Activated CD8-positive, alpha-beta T cell treated with anti-CD3 and anti-CD28 coated beads, Interleukin-2, amount 10 ng/mL, durations not matched to agents 7 days and 5 days (primary cell): ENCODE measurements at places on chromosomes 6 and 20.

DNA sequence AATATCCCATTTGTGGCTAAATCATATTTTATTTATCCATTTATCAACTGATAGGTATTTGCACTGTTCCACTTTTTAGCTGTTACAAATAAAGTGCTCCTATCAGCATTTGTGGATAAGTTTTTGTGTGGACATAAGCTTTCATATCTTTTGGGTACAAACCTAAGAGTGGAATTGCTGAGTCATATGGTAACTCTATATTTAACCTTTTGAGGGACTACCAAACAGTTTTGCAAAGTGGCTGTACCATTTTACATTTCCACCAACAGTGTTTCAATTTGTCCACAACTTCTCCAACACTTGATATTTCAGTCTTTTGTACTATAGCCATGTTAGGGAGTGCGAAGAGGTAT, 23.6 kb upstream of the ECHDC1 start:
- H3K27ac ChIP-seq: no peak overlapping the region
- H3K4me3 ChIP-seq: no peak overlapping the region
- H3K27me3 ChIP-seq: no peaks in the 10 kb centered on the region
- H3K4me1 ChIP-seq: no peaks in the 10 kb centered on the region
- no peak for DNase-seq
- H3K36me3 ChIP-seq: no peaks in the 10 kb centered on the region

- H3K4me1 ChIP-seq: peaks cover 36% of the 10 kb centered on the region
- H3K4me3 ChIP-seq: peak overlapping the region; percentile 99
Observed at GRCh38 chr6:5260111-5260620, 584 bp downstream of the LYRM4 start.

GRCh38 chr6:125300992-125301434, 754 bp downstream of the HDDC2 start:
- no peak for DNase-seq
- peak overlapping the region; percentile 89 for H3K4me3 ChIP-seq
- H3K27ac ChIP-seq: peak overlapping the region; percentile 91

DNA sequence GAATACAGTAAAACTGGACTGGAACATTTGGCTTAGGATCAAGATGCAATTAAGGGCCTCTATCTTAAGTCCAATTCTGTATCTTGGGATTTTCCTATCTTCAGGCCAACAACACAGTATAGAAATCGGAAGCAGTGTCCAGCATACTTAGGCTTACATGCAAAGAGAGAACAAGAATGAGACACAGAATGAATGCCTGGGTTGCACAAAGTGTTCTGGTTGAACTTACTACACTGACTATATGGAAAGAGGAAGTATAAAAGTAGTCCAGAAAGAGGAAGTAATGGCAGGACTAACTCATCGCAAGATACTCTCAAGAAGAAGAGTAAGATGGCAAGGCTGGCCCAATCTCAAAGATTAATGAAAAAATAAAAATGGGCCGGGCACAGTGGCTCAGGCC, 87.6 kb downstream of the BTBD9 start:
- no peak overlapping the region for H3K4me3 ChIP-seq
- H3K27ac ChIP-seq: no peak overlapping the region
- H3K4me1 ChIP-seq: no peaks in the 10 kb centered on the region
- no peaks in the 10 kb centered on the region for H3K27me3 ChIP-seq
- DNase-seq: no peak

DNA sequence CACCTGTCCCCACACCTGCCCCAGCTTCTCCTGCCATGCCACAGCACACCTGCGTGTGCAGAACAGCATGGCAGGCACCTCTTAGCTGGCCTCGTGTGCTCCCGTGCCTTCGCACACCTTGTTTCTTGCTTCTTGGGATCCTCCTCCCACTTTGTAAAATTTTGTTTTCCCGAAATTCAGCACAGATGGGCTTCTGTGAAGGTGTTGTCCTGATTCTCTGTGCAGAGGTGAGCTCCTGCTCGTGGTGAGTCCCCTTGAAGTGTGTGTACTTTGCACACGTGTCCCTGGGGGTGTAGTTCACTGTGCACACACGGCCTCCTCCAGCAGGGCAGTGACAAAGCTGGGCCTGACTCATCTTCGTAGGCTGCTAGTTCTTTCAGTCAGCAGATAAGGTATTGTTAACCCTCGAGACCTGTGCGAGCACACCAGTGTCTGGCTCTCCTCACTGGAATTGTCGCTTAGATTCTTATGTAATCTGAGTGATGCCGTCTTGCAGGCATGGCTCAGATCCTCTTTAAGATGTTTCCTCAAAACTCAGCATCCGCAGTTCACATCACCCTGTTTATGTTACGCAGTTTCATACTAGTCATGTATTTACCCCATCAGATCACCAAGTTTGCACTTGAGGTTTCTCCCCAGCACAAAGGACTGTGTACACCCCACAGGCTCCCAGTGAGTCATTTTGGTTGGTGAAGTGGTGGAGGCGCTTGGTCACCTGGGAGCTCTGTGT, 77.7 kb downstream of the CDYL start:
- peaks cover 33% of the 10 kb centered on the region for H3K4me1 ChIP-seq
- H3K27me3 ChIP-seq: no peaks in the 10 kb centered on the region
- no peak overlapping the region for H3K27ac ChIP-seq
- no peak overlapping the region for H3K4me3 ChIP-seq
- no peaks in the 10 kb centered on the region for H3K36me3 ChIP-seq
- DNase-seq: no peak

- no peaks in the 10 kb centered on the region for H3K4me1 ChIP-seq
- no peaks in the 10 kb centered on the region for H3K27me3 ChIP-seq
- DNase-seq: no peak
- H3K4me3 ChIP-seq: no peak overlapping the region
Observed at GRCh38 chr6:76861403-76861802, 601.9 kb downstream of the HTR1B start.

GRCh38 chr6:79543411-79543810, 6.2 kb upstream of the LCA5 start:
- H3K36me3 ChIP-seq: no peaks in the 10 kb centered on the region
- peaks cover 2% of the 10 kb centered on the region for H3K27me3 ChIP-seq
- no peak overlapping the region for H3K27ac ChIP-seq
- DNase-seq: no peak
- H3K4me3 ChIP-seq: no peak overlapping the region

DNA sequence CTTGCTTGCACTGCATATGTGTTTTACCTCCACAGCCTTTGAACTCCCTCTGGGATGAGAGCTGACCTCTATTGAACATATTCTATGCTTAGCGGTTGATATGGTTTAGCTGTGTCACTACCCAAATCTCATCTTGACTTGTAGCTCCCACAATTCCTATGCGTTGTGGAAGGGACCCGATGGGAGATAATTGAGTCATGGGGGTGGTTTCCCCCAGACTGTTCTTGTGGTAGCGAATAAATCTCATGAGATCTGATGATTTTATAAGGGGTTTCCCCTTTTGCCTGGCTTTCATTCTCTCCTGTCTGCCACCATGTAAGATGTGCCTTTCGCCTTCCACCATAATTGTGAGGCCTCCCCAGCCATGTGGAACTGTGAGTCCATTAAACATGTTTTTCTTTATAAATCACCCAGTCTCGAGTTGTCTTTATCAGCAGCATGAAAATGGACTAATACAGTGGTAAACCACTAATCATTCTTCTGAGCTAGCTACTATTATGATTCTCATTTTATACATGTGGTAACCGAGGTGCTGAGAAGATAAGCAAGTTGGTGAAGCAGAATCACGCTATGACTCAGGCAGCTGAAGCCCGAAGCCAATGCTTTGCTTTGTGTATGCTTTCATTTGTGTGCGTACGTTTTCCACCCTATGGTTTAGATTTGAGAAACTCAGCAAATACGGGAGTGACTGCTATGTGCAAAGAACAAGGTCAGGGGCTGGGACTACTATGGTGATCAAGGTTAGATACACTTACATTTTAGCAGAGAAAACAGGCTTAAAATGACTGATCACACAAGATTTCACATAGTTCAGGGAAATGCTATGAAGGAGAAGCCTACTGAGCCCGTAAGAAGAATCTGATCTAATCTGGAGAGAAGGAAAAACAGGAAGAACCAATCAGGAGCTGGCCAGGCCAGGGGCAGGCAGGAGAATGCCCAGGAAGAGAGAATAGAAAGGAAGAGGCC, 363.5 kb downstream of the ESR1 start:
- peak overlapping the region; percentile 9 for H3K4me3 ChIP-seq
- H3K27me3 ChIP-seq: no peaks in the 10 kb centered on the region
- peak overlapping the region; percentile 81 for H3K27ac ChIP-seq
- DNase-seq: peak; percentile 56
- peaks cover 24% of the 10 kb centered on the region for H3K4me1 ChIP-seq
- peaks cover 68% of the 10 kb centered on the region for H3K36me3 ChIP-seq

- no peaks in the 10 kb centered on the region for H3K27me3 ChIP-seq
- no peak overlapping the region for H3K4me3 ChIP-seq
- no peak for DNase-seq
- H3K27ac ChIP-seq: no peak overlapping the region
- no peaks in the 10 kb centered on the region for H3K36me3 ChIP-seq
- peaks cover 10% of the 10 kb centered on the region for H3K4me1 ChIP-seq
Observed at GRCh38 chr20:12055161-12055560, 137.5 kb downstream of the BTBD3 start.

- no peaks in the 10 kb centered on the region for H3K4me1 ChIP-seq
- H3K27me3 ChIP-seq: peaks cover 3% of the 10 kb centered on the region
- no peak overlapping the region for H3K4me3 ChIP-seq
- H3K27ac ChIP-seq: no peak overlapping the region
Observed at GRCh38 chr6:154410619-154411072, 54.0 kb upstream of the IPCEF1 start.

GRCh38 chr6:162849269-162849668, 121.5 kb downstream of the PACRG start:
- no peak for DNase-seq
- no peaks in the 10 kb centered on the region for H3K36me3 ChIP-seq
- no peak overlapping the region for H3K4me3 ChIP-seq
- no peaks in the 10 kb centered on the region for H3K4me1 ChIP-seq
- H3K27ac ChIP-seq: no peak overlapping the region

DNA sequence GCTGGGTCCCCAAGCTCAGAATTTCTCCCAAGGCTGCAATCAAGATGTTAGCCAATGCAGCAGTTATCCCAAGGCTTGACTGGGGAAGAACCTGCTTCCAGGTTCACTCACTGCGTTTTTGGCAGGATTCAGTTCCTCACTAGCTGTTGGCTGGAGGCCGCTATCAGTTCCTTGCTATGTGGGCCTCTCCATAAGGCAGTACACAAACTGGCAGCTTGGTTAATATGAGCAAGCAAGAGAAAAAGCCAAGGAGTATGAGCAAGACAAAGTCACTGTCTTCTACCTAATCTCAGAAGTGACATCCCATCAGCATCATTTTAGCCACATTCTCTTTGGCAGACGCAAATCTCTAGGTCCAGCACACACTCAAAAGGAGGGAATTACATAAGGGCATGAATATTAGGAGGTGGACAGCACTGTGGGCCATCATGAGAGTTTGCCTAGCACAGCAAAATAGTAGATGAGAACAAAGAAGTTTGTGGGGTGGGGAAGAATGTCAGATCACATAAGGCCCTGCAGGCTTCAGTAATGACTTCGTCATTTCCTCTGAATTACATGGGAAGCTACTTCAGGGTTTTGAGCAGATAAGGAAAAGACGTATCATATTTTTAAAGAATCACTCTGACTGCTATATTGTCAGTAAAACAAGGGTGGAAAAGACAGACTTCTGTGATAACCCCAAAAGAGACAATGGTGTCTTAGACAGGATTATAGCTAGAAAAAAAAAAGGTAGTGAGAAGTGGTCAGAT, 25.5 kb downstream of the LMBRD1 start:
- no peak overlapping the region for H3K4me3 ChIP-seq
- peaks cover 53% of the 10 kb centered on the region for H3K36me3 ChIP-seq
- DNase-seq: no peak
- no peaks in the 10 kb centered on the region for H3K27me3 ChIP-seq
- H3K4me1 ChIP-seq: no peaks in the 10 kb centered on the region

GRCh38 chr6:30100585-30101443, 12.1 kb downstream of the TRIM31 start:
- H3K27me3 ChIP-seq: peaks cover 65% of the 10 kb centered on the region
- H3K36me3 ChIP-seq: no peaks in the 10 kb centered on the region
- no peak overlapping the region for H3K27ac ChIP-seq
- DNase-seq: no peak
- H3K4me1 ChIP-seq: peaks cover 45% of the 10 kb centered on the region
- H3K4me3 ChIP-seq: peak overlapping the region; percentile 61

GRCh38 chr6:35703554-35703953, 14.8 kb upstream of the FKBP5 start:
- peaks cover 6% of the 10 kb centered on the region for H3K4me1 ChIP-seq
- H3K4me3 ChIP-seq: no peak overlapping the region
- H3K27me3 ChIP-seq: no peaks in the 10 kb centered on the region
- DNase-seq: no peak
- no peaks in the 10 kb centered on the region for H3K36me3 ChIP-seq
- no peak overlapping the region for H3K27ac ChIP-seq

- peaks cover 52% of the 10 kb centered on the region for H3K36me3 ChIP-seq
- H3K27ac ChIP-seq: no peak overlapping the region
- peak; percentile 28 for DNase-seq
- H3K27me3 ChIP-seq: no peaks in the 10 kb centered on the region
- peaks cover 36% of the 10 kb centered on the region for H3K4me1 ChIP-seq
Observed at GRCh38 chr20:6026051-6026450, 27.8 kb downstream of the LRRN4 start.

- H3K27me3 ChIP-seq: no peaks in the 10 kb centered on the region
- peaks cover 3% of the 10 kb centered on the region for H3K4me1 ChIP-seq
- H3K27ac ChIP-seq: no peak overlapping the region
- no peak for DNase-seq
- peaks cover 35% of the 10 kb centered on the region for H3K36me3 ChIP-seq
Observed at GRCh38 chr6:34646714-34647113, 49.9 kb downstream of the ILRUN start.
